Epithelial cell of esophagus (primary cell): ENCODE measurements at places on chromosomes 13 and 19.
A peak's percentile ranks its signal among the peaks of the same experiment; 100 is the strongest.

- no peak for DNase-seq
Observed at GRCh38 chr13:48783695-48784230, 130.0 kb downstream of the CYSLTR2 start.

DNA sequence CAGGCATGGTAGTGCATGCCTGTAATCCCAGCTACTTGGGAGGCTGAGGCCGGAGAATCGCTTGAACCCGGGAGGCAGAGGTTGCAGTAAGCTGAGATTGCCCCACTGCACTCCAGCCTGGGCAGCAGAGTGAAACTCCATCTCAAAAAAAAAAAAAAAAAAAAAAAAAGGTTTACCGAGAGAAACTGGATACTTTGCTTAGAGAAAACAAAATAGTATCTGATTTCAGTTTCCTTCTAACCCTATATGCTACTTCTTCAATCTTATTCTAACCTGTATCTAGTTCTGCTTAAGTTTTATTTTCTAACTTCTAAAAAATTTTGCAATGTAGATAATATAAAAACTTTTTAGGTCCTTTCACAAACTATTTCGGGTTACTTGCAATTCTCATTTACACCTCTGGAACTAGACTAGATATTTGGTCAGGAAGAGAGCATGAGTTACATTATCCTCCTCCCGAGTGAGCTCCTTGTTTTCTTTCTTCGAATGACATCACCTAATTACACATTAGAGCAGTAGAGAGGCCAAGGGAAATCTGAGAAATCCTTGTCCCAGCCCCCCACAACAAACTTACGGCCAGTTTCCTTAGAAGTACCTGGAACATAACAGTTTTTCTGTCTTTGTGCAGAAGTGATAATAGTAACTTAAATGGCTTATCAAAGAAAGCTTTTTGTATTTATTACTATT, 128.9 kb downstream of the B3GLCT start:
- peak; percentile 21 for DNase-seq

DNA sequence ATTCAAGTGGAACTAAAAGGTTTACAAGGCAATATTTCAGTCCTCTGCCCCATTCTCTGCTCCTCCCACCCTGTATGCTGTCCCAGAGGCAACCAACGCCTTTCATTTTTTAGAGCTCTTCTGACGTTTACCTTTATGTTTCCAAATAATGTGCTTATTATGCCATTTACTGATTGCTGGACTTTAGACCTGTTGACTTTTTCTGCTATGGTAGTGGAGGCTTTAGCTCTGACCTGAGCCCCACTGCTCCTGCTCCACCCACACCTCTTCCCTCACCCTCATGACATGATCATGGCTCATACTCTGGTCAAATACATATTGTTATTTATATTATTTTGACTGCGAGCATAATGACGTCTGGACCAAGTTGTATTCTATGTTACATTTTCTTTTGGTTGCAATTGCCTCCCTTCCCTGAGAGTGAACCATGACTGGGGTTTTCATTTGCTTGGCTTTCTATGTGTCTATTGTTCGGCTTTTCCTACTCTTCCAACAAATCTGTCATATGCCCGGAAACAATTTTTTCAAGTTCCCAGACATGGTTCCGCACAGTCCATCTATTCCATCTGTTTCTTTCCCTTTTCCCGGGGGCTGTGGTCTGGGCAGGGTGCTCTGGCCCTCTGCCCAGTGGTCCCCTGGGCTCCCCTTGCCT, 31.4 kb upstream of the GJB6 start:
- DNase-seq: no peak

- peak; percentile 97 for DNase-seq
Observed at GRCh38 chr13:106151056-106151699, 384.3 kb downstream of the EFNB2 start.

GRCh38 chr13:68509734-68510621, 1279.8 kb upstream of the PCDH9 start:
- DNase-seq: peak; percentile 67

DNA sequence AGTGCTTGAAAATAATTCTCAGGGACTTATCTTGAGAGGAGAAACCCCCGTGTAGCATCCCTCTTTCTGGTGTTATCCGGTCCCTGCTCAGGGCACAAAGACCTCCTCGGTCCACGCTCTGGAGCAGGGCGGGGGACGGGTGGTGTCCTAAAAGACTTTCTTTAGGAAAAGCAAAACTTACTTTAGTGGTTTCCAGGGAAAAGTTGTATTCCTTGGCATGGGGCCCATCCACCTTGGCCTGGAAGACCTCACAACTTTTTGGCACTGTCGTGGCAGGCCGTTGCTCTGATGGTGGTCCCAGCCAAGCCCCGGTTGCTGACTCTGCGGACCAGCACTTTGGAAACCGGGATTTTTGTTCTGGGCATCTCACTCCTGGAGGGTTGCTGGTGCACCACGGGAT, 2.7 kb downstream of the AMER2 start:
- no peak for DNase-seq

- DNase-seq: no peak
Observed at GRCh38 chr19:30159636-30160035, 212.5 kb upstream of the ZNF536 start.

DNA sequence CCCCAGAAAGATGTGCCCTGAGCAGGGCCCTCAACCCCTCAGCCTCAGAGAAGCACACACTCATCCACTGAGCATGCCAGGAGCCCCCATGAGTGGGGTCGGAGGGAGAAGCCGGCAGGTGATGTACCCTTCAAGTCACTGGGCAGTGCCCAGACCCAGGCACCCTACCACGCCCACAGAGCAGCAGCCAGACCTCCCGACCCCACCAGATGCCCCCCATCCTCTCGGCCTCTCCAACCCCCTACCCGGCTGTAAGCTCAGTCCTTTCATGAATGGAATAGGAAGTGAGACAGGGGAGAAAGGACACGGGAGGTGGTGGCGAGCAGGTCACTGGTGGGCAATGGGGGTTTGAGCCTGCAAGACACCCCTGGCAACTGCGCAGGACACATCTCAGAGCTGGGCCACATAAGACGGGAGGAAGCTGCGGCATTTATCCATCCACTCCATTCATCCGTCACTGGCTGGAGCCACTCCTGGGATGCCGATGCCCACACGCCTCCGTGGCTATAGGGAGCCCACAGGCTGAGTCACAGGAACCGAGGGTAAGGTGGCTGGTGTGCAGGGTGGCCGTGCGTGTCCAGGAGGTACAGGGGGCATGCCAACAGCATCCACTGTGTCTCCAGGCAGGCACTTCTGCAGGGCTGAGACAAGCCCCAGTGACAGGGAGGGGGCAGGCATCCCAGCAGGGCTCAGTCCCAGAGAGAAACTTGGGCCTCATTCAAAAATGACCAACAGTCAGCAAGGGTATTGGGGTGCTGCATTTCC, 23.8 kb upstream of the VSTM2B start:
- no peak for DNase-seq

DNA sequence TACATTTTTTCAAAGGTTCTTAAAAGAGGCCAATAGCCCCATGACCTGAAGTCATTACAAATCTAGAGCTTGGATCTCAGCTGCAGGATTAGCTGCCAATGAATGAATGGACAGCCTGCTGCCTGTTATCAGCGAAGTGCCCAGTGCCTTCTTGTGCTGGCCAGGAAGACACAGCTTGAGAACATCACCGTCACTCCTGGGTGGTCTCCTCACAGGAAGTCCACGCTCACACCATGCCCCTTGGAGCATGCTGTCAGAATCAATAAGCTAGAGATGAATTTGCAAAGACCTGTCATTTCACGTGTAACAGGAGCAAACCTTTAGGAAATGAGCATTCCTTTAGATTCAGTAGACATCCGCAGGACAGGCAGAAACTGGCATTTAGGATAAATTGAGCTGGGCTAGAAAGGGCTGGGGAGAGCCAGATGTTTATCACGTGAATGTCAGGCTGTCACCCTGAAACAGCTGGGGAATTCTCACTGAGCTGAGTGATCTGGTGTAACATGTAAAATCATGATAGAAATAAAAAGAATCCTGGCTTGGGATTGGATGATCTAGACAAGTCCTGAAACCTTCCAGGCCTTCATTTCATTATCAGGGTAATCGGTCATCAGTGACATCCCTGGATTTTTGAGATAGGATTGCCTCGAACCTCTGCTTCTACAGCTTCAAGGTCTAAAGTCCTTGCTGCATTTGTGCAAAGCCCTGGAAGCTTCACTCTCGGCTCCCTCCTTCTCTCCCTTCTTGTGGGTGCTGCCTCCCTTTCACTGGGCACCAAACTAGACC, 49.9 kb upstream of the MEDAG start:
- DNase-seq: peak; percentile 24

- DNase-seq: no peak
Observed at GRCh38 chr13:20714563-20715329, 11.2 kb downstream of the IL17D start.

DNA sequence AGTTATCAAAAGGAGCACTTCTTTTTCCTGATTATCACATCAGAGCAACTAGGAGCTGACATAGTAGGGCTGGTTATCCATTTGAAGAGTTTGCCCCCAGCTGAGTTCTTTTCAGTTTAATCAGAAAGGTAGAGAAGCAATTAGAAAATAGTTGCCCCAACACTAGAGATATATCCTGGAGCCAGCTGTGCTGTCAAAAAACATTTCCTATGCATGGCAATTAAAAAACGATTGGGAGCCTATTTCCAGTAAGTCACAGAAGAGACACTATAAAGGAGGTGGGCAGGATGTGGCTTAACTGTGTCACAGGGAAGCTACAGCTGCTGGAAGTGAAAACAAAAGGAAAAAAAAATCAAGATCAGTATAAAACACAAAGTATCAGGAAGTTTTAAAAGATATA, 155.7 kb upstream of the SLITRK1 start:
- no peak for DNase-seq

GRCh38 chr13:90872491-90873025, 474.9 kb upstream of the MIR17HG start:
- no peak for DNase-seq

DNA sequence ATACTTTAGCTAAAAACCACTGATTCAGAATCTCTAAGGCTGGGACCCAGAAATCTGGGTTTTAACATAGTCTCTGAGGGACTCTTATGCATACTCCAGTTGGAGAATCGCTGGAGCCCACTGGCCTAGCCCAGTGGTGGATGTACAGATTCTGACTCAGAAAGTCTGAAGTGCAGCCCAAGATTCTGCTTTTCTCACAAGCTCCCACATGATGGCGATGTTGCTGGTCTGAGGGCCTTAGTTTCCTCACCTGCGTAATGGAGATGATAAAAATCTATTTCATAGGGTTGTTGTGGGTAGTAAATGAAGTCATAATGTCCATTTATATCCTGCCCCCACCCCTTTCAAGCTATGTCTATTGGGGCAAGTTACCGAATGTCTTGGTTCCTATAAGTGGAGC, 7.7 kb upstream of the CDADC1 start:
- DNase-seq: peak; percentile 60

GRCh38 chr13:30792285-30793000, 57.1 kb downstream of the ALOX5AP start:
- peak; percentile 95 for DNase-seq

DNA sequence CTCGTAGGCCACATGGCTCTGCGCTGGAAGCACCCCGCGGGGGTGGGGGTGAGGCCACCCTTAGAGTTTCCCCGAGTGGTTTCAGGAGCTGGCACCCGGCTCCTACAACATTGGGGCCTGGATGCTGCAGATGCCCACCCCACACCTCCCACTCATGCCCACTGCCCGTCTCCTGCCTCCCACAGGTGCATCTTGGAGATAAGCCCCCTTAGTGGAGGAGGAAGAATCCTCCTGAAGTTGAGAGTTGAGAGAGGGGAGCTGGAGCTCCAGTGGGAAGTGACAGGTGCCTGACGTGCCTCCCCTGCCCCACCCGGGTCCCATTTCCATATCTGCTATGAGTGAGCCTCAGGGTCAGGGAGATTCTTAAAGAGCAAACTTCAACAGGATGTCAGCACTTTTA, 341.3 kb downstream of the TEX29 start:
- DNase-seq: no peak

DNA sequence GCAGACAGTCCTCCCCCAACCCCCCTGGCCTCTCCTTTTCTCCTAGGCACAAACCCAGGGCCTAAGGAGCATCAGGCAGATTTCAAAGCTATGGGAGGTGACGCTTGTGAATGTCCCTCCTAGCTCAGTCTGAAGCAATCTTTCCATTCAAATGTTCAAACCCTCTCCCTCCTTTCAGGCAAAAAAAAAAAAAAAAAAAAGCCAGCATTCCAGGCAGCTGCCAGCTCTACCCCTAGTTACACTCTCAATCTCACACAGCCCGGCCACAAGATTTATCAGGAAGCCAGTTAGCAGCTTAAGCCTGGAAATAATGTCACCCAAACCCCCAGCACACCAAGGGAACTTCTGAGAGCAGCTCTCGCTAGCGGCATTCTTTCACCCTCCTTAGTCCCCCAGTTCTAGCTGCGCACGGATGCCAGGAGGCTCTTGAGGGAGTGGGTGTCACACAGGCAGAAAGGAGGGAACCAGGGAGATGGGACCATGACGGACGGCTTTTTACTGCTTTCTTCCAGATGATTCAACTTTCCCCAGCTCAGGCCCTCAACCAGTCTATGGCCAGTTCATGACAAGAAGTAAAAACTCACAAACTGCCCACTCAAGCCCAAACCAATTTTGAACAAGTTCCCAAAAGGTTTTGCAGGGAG, 6.3 kb downstream of the SH3GL1 start:
- DNase-seq: no peak

DNA sequence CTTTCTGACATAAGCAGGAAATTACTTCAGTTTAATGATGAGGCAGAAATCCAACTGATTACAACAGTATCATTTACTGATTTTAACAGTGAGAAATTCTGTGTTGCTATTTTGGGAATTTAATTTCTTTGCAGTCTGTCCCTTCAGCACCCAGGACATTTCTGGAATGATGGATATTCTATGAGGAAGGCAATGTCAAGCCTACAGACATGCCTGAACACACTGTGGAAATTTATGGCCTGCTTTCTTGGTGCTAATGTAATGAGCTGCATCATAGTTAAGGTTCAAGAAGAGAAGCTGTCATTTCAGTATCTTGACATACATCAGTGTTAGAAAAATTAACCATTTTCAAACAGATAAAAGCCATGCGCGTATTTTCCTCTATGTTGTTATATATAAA, 87.7 kb downstream of the SLITRK1 start:
- DNase-seq: no peak

GRCh38 chr19:47697863-47698609, 15.2 kb upstream of the EHD2 start:
- peak; percentile 81 for DNase-seq

GRCh38 chr13:96081888-96082287, 8.0 kb upstream of the HS6ST3 start:
- DNase-seq: no peak

DNA sequence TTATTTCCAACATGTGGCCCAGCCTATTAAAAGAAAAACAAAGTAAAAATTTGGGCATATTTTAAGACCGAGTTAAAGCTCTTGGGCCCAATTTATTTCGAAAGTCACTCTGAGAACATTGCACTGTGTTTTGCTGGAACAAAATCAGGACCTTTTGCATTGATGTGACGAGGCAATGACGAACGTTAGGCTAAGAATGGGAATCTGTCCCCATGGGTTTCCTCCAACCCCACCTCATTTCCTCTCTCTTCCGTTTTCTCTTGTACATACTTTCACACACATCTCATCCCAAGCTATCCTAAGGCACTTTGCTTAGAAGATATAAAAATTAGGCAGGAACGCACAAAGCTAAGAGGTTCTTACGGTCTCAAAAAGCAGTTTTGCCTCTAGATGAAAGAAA, 22.1 kb downstream of the EDNRB start:
- DNase-seq: no peak
